ENCODE measurements at places on chromosomes 12 and 14.

- peak; percentile 51 for DNase-seq
These were observed 20.0 kb upstream of the CLEC2D start for GRCh38 chr12:9649532-9649940.

DNA sequence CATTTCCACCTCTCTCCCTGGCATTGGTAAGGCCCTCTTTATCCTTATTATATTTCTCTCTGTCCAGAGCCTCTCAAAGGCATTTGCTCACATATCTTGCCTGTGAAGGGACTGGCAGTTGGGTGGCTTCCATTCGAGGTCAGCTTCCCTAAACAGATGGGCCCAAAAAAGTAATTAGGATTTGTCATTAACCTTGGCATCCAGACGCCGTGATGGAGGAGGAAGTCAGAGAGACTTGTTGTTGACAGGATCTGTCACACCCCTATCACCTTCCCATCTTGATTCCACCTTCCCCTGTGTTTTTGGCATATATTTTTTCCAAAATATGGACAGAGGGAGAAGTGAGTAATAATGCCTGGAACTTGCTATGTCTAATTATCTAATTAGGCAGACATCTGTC, 54.0 kb upstream of the OAS1 start:
- no peak for DNase-seq

DNA sequence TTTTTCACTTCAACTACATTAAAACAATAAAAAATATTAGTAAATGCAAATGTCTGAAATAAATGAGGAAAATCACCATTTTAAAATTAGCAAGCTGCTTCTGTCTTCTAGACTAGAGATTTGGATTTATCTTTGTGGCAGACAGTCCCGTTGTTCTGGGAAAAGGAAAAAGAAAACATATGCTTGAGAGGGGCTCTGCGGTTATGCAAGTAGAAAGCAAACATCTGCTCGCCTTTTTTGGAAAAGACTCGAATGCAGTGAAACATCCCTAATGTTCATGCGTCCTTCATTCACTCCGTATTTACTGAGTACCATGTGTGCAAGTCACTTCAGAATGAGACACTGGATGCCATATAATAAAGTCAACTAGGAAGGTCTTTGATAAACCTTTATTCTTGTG, 44.9 kb downstream of the IFNG start:
- DNase-seq = no peak

DNA sequence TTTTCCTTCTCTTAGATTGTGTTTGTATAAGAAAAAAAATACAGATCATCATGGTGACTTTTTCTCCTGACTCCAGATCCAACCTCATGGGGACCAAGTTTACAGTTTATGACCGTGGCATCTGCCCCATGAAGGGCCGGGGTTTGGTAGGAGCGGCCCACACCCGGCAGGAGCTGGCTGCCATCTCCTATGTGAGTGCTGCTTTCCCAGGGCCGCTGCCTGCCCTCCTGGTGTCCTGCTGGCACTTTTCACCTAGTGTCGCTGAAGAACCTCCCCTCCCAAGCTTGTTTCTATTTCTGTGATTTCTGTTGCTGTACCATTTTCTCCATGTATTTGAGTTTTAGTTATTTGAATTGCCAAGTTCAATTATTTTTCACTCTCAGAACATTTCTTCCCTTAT, 24.8 kb upstream of the TEAD4 start:
- no peak for DNase-seq

- peak; percentile 92 for DNase-seq
These were observed 64.5 kb upstream of the STK38L start for GRCh38 chr12:27179400-27180214.

GRCh38 chr14:71647086-71647784, 285.0 kb upstream of the RGS6 start:
- no peak for DNase-seq

DNA sequence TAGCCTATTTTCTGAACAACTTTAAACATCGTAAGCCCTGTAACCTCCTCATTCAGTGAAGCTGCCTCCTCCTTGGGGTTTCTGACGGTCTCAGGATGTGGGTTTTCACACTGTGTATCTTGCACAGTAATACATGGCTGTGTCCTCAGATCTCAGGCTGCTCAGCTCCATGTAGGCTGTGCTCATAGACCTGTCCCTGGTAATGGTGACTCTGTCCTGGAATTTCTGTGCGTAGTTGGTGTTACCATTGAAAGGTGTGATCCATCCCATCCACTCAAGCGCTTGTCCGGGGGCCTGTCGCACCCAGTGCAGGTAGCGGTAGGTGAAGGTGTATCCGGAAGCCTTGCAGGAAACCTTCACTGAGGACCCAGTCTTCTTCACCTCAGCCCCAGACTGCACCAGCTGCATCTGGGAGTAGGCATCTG, 980.5 kb downstream of the TMEM121 start:
- DNase-seq = no peak
